ENCODE measurements at places on chromosomes 2 and 18.

- no peak for DNase-seq
Observed at GRCh38 chr2:12719400-12720277, 2.9 kb downstream of the TRIB2 start.

DNA sequence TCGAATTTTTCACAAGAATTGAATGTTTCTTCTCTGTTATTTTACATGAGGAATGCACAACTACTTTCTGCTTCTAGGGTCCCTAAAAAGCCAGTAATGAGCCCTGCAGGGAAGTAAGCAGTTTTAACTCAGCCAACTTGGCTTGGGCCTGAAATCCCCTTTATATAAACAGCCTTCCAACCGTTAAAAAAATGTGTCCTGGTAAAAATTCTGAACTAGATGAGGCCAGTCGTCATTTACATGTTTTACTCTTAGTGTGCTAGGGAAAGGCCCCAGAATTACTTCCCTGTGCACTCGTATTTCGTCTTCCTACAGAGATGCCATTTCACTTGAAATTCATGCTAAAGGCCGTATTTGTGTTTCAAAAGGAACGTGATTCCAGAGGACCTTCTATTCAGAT, 42.4 kb upstream of the RPE start:
- no peak for DNase-seq

GRCh38 chr2:46848447-46848846, 67.2 kb downstream of the MCFD2 start:
- DNase-seq = peak; percentile 50

- peak; percentile 62 for DNase-seq
Observed at GRCh38 chr2:45652090-45653031, 886 bp downstream of the PRKCE start.

GRCh38 chr2:172540421-172540820, 15.5 kb upstream of the PDK1 start:
- DNase-seq = no peak

GRCh38 chr2:188032306-188032705, 259.4 kb upstream of the GULP1 start:
- DNase-seq = no peak

GRCh38 chr2:39492095-39492590, 55.1 kb upstream of the MAP4K3 start:
- DNase-seq = no peak

DNA sequence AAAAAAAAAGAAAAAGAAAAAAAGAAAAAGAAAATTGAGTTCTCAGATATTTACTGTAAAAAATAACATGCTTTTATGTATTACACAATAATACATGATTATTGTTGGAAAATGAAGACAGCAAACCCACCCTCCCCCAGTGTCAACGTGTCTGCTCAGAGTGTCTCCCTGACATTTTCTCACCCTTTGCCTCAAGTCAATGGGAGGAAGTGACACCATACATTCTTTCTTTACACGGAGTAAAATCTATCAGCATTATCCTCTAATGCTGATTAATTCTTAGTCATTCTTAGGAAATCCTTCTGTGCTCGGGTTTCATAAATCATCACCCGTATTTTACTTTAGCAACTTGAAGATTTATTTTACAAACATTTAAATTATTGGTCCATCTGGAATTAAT, 32.0 kb downstream of the CTAGE1 start:
- DNase-seq = no peak

DNA sequence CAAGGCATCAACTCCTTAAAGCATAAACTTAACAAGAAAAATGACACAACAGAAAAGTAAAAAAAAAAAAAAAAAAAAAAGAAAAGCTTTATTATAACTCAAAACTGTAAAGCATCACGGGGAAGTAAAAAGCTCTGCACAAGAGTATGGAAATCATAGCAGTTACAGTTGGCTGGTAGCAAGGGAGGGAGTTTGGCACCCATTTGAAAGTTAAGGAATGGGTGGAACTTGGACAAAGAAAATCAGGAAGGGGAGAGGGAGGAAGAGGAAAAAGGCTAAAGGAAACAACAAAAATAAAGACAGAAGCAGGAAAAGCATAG, 8.6 kb downstream of the KLF7 start:
- no peak for DNase-seq

GRCh38 chr2:10523406-10524189, 75.5 kb upstream of the ODC1 start:
- no peak for DNase-seq

GRCh38 chr2:201974171-201975100, 59.2 kb upstream of the FZD7 start:
- DNase-seq = no peak

- DNase-seq = no peak
Observed at GRCh38 chr2:141501752-141502151, 629.1 kb downstream of the LRP1B start.

- DNase-seq = no peak
Observed at GRCh38 chr2:203744091-203744490, 37.7 kb downstream of the CD28 start.

DNA sequence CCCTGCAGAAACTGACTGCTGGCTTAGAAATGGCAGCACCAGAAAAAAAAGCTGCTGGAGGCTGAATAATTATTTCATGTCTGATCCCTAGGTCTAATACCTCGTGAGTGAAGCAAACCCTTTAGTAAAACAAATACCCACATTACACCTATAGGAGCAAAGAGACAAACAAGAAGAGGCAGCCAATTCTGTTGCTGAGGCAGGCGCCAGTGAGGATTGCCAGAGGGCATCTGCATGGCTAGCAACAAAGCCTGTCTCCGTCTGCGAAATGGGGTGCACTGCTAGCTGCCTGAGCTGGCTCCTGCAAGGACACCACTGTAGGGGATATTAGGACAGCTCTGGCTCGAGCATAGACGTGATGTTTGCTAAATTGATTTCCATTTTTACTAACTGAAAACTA, 509.7 kb downstream of the TDRD15 start:
- DNase-seq = no peak

GRCh38 chr2:184155791-184156190, 442.5 kb upstream of the ZNF804A start:
- DNase-seq = no peak

- no peak for DNase-seq
Observed at GRCh38 chr2:230680463-230681170, 32.0 kb upstream of the CAB39 start.

DNA sequence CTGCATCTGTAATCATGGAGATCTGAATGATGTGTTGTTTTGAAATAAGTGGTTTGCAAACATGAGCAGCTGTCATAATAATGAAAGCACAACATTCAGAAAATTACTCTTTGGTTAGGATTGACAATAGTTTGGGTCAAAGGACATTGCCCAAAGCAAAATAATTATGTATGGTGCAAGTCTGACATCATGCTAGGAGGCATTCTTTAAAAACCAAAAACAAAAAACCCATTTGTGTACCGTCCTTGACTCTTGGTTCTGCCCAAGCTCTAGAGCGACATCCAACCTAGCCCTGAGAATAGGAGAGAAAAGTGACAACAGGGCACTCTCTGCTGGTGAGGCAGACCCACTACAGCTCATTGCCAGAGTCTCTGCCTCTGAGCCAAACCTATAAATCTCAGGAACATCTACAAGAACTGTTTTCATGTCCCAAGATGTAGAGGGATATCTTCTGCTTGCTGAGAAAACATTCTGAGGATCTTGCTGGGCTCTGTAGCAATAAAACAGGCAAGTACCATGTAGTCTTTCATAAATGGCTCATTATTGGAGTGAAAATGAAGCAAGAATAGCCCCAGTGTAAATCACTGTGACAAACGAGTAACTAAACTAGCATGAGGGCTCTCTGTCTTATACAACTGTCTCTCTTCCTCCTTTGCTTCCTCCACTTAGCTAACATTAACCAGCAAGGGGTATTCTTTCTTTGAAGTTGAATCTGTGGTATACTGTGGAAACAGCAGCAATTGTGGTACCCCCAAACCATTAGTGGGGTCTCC, 266.8 kb upstream of the CXCR4 start:
- no peak for DNase-seq

GRCh38 chr2:128399256-128399655, 80.6 kb upstream of the HS6ST1 start:
- DNase-seq = no peak

- no peak for DNase-seq
Observed at GRCh38 chr2:148027822-148028221, 6.9 kb downstream of the MBD5 start.

- DNase-seq = no peak
Observed at GRCh38 chr2:55108456-55109160, 58.4 kb upstream of the RTN4 start.

DNA sequence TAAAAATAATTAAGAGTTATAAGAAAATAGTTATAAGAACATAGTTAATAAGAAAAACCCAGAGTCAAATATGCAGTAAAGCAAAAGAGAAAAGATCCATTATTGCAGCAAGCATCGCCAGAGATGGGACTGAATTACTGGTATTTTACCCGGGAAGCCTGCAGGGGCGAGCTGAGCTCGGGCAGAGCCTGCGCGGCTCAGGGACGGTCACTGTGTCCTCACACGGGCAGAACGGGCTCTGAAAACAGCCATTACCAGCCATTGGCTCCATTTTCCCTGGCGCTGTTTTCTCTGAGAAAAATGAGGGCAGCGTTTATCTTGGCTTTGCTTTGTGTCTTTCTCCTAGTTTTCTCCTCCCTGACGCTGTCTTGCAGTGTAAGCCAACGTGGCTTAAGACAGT, 95.3 kb upstream of the ALKAL2 start:
- DNase-seq = no peak

DNA sequence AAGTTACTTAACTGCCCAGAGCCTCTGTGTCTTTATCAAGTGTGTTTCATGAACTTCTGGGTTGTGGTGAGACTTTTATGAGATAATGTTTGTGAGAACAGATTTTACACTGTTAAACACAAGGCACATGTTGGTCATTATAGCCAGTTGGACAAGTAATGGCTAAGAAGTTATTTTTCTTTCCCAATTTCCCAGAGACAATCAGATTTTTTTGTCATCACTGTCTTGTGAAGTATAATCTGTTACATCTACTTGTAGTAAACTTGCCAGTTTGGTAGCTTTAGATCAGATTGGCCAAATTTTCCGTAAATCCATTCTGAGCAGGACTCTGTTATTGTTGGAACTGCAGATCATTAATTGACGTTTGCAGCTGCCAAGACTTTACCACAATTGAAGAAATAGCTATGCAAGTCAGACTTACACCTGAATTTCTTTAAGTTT, 838.8 kb downstream of the SLC4A3 start:
- no peak for DNase-seq

- peak; percentile 62 for DNase-seq
Observed at GRCh38 chr2:184598316-184599053, at the start of gene ZNF804A. Gene ZNF804A (plus strand): TSS chr2:184598529. CDS start chr2:184598960, 431 bp downstream.

DNA sequence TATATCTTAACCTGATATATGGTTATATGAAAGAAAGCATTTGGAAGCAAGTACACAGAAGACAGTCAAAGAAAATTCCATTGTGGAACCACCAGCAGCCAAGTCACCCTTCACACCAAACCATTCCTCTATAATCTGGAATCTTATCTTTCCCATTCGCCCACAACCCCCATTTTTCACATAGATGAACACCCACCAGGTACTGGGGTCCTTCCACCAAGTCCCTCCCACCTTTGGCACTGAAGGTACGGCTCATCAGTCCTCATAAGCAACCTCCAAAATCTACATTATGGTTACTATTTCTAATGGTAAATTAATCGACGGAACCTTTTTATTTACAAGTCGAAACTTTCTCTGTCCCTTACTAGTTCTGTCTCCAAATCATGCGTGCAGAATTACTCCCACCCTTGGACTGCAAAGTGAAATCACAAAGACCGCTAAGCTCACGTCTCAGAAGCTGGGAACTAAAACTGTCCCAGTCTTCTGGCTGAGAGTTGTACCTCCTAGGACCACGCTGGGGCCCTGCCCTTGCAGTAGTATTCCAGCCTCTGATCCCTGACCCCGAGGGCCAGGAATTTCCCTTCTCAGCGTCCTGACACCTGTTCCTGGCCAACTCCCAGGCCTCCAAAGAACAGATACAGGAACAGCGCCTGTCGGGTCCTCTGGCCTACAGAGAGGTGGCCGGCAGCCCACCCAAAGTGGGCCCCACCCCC, 702 bp downstream of the OLA1 start:
- no peak for DNase-seq

DNA sequence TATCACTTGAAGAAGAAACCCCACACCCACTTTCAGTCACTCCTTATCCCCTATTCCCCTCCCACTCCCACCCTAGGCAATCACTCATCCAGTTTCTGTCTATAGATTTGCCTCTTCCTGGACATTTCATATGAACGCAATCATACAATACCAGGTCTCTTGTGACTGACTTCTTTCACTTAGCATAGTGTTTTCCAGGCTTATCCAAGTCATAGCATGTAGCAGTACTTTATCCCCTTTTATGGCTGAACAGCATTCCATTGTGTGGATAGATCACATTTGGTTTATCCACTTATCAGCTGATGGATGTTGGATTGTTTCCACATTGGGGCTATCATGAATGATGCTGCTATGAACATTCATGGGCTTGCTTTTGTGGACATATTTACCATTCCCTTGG, 6.6 kb downstream of the CFAP221 start:
- no peak for DNase-seq

DNA sequence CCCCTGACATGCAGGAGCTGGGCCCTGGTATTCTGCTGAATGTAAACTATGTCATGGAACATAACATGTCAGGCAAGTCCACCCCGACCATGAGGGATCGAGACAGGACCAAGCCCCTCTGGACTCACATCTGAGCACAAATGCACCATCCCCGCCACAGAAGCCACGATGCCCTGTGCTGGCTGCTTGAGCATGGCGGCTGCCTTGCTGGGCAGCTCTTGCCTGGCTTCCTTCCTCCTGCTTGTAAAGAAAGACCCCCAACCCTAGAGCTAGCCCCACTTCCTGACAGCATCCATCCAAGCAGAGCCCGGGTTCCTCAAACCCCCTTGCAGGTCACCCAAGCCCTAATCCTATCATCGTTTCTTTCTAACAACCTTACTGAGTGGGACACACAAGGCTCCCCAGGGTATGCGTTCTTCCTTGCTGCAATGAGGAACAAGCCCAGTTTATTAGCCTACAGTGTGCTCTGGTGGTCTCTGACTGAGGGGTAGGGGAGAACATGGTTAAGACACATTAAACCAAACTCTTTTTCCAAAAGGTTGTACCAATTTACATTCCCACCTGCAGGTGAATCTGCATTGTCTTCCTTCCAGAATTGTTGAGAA, 26.6 kb downstream of the PTPN18 start:
- no peak for DNase-seq

DNA sequence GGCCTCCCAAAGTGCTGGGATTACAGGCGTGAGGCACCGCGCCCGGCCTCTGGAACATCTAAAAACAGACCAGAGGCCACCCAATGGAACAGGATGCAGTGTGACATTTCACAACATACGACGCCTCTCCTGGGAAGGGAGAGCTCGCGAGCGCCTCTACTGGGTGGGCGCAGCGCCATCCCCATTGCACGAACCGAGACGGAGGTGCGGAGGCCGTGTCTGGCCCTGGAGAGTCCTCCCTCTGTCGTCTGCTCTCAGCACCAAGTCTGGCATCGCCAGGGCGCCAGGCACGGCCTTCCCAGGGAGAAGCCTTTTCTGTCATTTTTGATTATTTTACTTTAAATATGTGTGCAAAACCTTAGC, 9.4 kb upstream of the GBX2 start:
- peak; percentile 62 for DNase-seq

DNA sequence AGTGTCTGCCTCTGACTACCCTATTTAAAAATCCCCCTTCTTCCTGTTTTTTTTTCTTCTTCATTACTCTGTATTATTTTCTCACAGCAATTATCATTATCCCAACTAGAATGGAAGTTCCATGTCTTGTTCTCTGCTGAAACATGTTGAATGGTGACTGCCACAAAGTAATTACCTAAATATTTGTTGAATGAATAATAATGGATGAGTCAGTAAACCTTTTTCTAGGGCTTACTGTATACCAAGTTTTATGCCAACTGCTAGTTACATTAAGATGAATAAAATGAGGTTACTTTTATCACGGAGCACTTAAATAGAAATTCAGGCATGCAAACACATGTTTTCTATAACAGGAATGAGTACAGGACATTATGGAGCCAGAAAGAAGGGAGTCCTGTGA, 490.6 kb downstream of the THSD7B start:
- DNase-seq = no peak

All from left ventricle myocardium superior (tissue), 1 donor.